ENCODE measurements at places on chromosomes 1 and 21.

DNA sequence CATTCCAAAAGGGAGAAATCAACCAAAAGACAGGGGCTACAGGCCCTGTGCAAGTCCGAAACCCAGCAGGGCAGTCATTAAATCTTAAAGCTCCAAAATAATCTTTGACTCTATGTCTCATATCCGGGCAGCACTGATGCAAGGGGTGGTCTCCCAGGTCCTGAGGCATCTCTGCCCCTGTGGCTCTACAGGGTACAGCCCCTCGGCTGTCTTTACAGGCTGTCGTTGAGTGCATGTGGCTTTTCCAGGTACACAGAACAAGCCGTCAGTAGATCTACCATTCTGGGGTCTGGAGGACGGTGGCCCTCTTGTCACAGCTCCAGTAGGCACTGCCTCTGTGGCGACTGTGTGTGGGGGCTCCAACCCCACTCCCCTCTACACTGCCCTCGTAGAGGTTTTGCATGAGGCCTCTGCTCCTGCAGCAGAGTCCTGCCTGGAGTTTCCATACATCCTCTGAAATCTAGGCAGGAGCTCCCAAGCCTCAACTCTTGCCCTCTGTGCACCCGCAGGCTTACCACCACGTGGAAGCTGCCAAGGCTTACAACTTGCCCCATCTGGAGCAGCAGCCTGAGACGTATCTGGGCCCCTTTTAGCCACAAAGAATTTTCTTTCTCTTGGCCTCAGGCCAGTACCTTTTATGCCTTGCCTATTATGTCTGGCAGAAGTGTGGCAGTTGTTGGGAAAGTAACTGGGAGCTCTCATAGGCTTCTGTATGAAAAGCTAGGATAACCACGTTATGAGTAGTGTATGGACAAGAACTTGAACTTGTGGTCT, 52.5 kb downstream of the POU2F1 start:
- peak; percentile 37 for DNase-seq

DNA sequence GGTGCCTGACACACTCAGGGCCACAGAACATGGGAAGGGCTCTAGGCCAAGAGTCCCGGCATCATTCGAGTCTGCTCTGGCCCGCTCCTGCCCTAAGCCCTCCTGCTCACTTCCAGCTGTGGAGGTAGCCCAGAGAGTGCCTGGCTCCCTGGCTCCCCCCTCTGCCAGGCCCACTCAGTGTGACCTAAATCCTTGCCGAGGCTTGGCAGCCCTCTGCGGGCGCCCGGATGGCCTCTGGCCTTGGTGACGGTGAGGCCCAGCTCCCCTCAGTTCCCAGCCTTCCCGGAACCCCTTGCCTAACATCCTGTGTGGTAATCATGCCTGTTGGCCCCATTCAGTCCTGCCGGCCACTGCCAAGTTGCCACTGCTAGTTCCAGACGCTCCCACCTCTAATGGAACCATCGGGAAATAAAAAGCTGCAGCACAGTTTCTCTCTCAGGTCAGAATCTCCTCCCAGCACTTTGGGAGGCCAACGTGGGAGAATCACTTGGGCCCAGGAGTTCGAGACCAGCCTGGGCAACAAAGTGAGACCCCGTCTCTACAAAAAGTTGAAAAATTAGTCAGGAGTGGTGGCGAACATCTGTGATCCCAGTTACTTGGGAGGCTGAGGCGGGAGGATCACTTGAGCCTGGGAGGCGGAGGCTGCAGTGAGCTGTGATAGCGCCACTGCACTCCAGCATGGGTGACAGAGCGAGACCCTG, 1.2 kb upstream of the H6PD start:
- peak; percentile 84 for DNase-seq

DNA sequence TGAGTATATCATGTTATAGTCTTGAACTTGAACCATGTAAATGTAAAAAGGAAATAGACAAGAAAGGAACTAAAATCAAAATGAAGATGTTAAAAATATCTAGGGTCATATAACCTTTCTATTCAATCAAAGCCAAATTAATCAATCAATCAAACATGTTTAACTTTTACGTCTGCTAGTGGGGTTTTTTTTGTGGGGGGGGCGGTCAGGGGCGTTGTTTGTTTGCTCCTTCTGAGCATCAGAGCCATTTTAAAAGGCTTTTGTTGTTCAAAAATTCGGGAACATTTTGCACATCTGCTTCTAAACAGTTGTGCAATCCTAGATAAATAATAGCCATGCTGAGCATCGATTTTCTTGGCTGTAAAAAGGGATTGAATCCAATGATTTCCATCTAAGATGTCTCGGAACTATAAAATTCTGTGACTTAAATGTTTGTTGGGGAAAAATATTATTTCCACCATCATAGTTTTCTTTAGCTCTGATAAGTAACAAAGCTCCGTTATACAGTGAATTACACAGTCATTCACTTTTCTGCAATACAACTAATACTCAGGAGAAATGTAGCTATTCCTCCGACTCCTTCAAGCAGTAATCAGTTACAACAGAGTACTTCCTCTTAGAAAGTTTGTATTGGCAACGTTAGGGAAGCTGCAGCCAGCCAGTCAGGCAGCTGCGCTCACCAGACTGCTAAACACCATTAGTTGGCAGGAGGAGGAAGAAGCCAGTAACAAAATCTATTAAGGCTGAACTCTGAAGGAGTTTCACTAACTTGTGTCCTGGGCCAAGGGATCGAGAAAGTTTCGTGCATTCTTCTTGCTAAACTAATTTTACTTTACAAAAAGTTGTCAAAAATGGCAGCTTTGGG, 2.2 kb downstream of the SPATA6 start:
- peak; percentile 75 for DNase-seq

DNA sequence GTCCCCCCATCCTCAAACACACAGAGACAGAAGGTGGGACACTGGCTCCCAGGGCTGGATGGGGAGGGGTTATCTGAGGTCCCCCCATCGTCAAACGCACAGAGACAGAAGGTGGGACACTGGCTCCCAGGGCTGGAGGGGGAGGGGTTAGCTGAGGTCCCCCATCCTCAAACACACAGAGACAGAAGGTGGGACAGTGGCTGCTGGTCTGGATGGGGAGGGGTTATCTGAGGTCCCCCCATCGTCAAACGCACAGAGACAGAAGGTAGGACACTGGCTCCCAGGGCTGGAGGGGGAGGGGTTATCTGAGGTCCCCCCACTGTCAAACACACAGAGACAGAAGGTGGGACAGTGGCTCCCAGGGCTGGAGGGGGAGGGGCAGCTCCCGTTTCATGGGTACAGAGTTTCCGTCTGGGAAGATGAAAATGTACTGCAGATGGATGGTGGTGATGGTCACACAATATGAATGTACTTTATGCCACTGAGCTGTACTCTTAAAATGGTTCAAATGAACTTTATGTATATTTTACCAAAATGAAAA, 69.2 kb downstream of the SCCPDH start:
- no peak for DNase-seq

DNA sequence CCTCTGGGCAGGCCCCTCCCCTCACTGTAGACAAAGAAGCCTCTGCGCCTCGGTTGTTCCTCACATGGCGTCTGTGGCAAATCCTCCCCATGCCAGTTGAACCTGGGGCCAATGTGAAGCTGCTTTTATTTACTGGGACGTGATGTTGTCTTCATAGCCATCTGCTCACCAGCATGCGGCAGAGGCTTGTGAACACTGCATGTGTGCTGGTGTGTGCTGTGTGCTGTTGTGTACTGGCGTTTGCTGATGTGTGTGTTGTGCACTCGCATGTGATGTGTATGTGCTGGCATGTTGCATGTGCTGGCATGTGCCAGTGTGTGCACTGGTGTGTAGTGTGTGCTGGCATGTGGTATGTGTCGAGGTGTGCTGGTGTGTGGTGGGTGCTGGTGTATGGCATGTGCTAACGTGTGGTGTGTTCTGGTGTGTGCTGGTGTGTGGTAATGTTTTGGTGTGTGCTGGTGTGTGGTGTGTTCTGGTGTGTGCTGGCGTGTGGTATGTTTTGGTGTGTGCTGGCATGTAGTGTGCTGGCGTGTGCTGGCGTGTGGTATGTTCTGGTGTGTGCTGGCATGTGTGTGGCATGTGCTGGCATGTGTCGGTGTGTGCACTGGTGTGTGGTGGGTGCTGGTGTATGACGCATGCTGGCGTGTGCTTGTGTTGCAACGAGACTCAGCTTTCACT, 37.2 kb upstream of the TRAPPC10 start:
- DNase-seq, result no peak

DNA sequence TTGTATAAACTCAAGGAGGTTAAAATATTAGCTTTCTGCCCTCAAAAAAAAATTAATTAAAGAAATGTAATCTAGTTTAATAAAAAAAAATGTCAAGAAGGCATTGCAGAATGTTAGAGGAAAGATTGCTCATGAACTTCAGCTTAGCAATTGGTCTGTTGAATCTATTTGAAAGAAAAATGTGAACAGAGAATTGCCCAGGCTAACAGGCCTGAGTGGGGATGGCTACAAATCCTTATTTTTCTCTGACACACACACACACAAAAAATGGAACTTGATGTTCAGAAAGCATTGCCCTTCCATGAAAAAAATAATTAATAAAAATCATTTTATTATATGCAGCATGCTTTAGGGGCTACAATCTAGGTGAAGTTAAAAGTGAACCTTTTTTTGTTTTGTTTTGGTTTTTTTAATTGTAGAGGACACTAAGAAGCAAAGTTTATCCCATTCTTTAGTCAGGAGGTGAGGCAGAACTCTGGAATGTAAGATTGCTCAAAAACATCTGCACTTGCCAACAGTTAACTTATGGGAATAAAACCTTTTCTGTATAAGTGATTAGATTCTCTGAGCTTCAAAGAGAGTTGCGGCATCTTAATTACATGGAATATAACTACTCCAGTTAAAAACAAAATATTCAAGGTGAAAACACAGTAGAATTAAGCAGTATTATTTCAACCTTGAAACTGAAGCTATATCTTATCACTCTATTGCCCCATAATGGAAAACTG, 658.5 kb upstream of the ADGRL2 start:
- DNase-seq, result peak; percentile 65

GRCh38 chr1:24195136-24195535, 8.0 kb upstream of the IFNLR1 start:
- no peak for DNase-seq

DNA sequence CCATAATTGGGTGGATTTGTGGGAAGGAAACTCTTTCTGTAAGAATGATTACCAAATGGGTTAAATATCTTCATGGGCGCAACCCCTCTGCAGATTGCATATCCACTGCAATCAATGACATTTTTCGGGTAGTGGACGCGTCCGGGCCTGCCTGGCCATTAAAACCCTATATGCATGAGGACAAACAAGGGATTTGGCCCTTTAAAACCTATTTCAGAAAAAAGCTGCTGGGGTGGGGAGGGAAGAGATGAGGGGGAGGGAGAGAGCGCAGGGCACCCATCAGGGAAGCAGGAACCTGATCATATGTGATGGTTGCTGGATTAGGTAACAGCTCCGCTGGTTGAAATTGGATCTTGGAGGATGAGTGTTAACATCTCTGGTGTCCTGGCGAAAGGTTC, 228.8 kb downstream of the PBX1 start:
- no peak for DNase-seq

- DNase-seq, result no peak
These were observed 22.8 kb upstream of the RNF186 start for GRCh38 chr1:19837866-19838265.

GRCh38 chr21:32612999-32613337, 791 bp upstream of the CFAP298 start:
- no peak for DNase-seq

DNA sequence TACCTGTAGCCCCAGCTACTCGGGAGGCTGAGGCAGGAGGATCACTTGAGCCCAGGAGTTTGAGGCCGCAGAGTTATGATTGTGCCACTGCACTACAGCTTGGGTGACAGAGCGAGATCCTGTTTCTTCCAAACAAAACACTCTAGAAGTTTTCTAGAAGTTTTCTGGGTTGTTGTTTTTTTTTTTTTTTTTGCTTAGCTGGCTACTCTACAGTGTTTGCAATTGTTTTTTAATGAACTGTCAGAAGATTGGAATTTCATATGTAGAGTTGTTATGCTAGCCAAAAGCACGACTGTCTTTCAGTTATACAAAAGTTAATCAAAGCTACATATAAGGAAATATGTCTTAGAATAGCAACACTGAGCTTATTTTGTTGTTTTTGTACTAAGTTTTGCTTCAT, 30.9 kb upstream of the NEXN start:
- no peak for DNase-seq

GRCh38 chr1:116110567-116111523, at the start of gene MAB21L3:
Gene MAB21L3 (plus strand): TSS chr1:116111399. CDS start chr1:116112616, 1,217 bp downstream.
- DNase-seq, result no peak

- no peak for DNase-seq
These were observed 386.9 kb upstream of the PROX1 start for GRCh38 chr1:213600879-213601278.

DNA sequence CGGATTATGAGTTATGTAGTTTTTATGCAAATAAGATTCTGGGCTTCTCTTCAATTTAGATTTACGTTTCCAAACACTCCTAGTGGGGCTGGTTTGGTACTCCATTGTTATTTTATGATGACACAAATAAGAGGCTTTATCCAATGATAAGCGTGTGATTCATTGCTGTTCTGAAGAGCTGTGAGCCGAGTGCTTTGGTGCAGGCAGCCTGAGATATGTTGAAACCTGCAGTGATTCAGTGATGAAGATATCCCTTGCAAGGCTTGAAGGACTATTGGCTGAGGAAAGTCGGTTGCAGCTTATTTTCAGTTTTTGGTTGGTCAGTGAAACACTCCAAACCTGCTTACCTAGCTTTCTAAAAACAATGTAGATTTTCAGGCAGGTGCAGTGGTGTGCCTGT, 112.2 kb downstream of the RYR2 start:
- DNase-seq, result no peak

Data from foreskin fibroblast (primary cell).